ENCODE measurements at places on chromosomes 12 and 14.

DNA sequence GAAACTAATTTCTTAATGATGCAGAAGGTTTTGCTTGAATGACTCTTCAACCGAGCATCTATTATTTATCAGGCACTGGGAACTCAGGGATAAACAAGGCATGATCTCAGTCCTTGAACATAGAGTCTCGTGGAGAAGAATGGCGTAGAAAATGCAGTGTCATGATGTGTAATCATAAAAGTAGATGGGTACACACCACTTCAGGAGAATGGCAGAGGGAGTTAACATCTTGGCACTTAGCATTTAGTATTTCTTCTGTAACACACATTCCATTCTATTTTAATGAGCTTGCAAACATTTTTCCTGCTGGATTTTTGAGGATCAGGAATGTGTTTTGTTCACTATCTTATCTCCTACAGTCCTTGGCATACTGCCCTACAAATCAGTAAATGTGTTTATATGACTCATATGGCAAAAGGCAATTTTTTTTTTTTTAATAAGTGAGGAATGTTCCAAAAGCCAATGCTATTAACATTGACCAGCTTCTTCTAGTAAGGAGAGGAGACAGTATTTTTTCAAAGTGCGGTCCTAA is 3.8 kb downstream of the TXNRD1 start:
- no peak for DNase-seq

GRCh38 chr14:52312931-52313355 is 1.2 kb upstream of the PTGER2 start:
- no peak for DNase-seq

- DNase-seq = no peak
Measured at GRCh38 chr14:104586832-104587620, 7.5 kb downstream of the C14orf180 start.

DNA sequence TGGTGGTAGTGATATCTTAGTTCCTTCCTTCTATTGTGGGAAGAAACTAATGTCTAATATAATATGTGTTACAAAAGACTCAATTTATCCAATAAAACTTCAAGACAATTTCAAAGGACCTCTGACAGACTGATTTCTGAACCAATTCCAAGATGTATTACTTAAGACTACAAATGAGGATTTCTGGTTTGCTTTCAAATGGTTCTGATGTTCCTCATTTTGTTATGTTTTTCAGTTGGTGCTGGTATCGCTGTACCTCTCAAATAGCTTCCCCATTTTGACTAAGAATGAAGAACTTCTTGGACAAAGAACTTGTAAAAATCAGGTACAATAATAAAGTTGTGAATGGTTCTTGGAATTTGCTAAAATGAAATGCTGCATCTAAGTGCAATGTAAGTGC is 19.4 kb upstream of the MBIP start:
- no peak for DNase-seq

GRCh38 chr12:56897844-56898361 is 36.3 kb downstream of the SDR9C7 start:
- no peak for DNase-seq

GRCh38 chr14:69963966-69964365 is 84.8 kb downstream of the SMOC1 start:
- DNase-seq = no peak

DNA sequence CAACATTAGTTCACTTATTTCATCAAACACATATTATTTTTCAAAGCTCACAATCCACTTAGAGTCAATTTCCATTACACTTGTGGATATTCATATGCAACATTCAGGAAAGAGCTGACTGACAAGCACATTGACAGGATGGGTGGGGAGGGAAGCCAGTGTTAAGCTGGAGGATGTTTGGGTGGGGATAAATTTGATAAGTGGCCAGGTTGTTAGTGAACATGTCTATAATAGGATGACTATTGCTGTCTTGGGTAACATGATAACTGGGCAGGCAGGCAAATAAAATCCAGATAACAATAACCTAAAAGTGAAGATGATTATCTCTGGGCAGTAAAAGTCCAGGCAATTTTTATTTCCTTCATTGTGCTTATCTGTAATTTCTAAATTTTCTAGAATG is 73.8 kb upstream of the OSBPL8 start:
- no peak for DNase-seq

- DNase-seq = no peak
Measured at GRCh38 chr12:53474819-53475218, 22.9 kb downstream of the PCBP2 start.

DNA sequence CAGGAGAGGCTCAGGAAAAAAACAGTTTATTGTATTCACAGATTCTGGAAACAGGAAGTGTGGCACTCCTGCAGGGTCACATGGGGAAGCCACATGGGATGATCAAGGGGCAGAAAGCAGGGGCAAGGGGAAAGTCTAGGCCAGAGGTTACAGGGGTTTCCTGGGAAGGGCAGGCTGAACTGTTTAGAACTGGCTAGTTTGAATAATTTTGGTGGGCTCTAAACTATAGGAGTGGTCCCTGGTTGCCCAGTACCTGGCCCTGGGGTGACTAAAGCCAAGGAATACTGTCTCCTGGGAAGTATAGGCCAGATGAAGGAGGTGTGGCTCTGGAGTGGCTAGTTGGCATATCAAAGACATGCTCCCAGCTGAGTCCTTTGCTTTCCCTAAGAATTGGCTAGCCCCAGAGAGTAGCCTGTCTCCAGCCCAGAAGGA is 169.2 kb downstream of the SLC41A2 start:
- DNase-seq = no peak

- DNase-seq = no peak
Measured at GRCh38 chr12:96221391-96221790, 27.2 kb downstream of the ELK3 start.

DNA sequence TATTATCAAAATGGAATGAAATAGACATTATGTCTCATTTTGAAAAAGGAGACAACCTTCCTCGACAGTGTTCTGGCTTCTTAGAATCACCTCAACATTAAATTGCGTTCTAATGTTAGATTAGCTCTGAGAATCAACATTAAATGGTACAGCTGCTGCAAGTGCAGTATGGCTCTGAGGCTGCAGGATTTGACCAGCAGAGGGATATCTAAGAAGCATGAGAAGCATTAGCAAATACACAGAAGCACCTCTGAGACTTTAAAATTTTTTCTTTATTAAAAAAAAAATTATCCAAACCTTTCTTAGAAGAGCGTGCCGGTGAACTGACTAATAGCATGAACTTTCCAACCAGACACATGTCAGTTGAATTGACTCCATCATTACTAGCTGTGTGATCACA is 253.4 kb upstream of the LRIG3 start:
- DNase-seq = no peak
